ENCODE measurements at places on chromosomes 5 and 9. TPM values are rescaled to one million over a fixed set of nuclear protein-coding genes. Genes with fewer than 3 reads are reported as not detected.

The SPATA31D4 gene
- total RNA-seq, result not detected

The NTRK2 gene
- total RNA-seq, result not detected

The NR2F1-AS1 gene
- not detected for total RNA-seq

The GABRA6 gene
- total RNA-seq, result not detected

The SPINK1 gene
- not detected for total RNA-seq

- DNase-seq, result no peak
- H3K4me3 ChIP-seq, result no peak overlapping the region
- H3K27me3 ChIP-seq, result no peaks in the 10 kb centered on the region
- no peaks in the 10 kb centered on the region for H3K4me1 ChIP-seq
- no peak overlapping the region for H3K27ac ChIP-seq
- H3K36me3 ChIP-seq, result no peaks in the 10 kb centered on the region
These were observed 22.0 kb upstream of the EPB41L4B start for GRCh38 chr9:109342878-109343277.
